ENCODE measurements at places on chromosomes 12 and 14. TPM values are rescaled to one million over a fixed set of nuclear protein-coding genes. Genes with fewer than 3 reads are reported as not detected.

HOXC4 gene
- total RNA-seq, result under 0.01 TPM

FIGNL2 gene
- under 0.01 TPM for total RNA-seq

TGM1 gene
- 69.1 TPM for total RNA-seq

KRT78 gene
- total RNA-seq, result 1.3 TPM

SRGAP1 gene
- total RNA-seq, result 3.1 TPM

SLC7A7 gene
- 0.43 TPM for total RNA-seq

GPR84 gene
- total RNA-seq, result not detected
